ENCODE measurements at places on chromosomes 12 and 14. TPM values are rescaled to one million over a fixed set of nuclear protein-coding genes. Genes with fewer than 3 reads are reported as not detected.
A peak's percentile ranks its signal among the peaks of the same experiment; 100 is the strongest.

The CSAD gene
- total RNA-seq: 73.9 TPM

The CLMN gene
- 68.0 TPM for total RNA-seq

The TEX52 gene
- 4.7 TPM for total RNA-seq

- H3K4me1 ChIP-seq: no peaks in the 10 kb centered on the region
- H3K27ac ChIP-seq: no peak overlapping the region
- DNase-seq: no peak
- H3K4me3 ChIP-seq: no peak overlapping the region
- no peaks in the 10 kb centered on the region for H3K36me3 ChIP-seq
- H3K27me3 ChIP-seq: no peaks in the 10 kb centered on the region
Observed at GRCh38 chr14:62429683-62430082, 615.6 kb downstream of the KCNH5 start.

- no peak overlapping the region for H3K4me3 ChIP-seq
- no peaks in the 10 kb centered on the region for H3K27me3 ChIP-seq
- no peak overlapping the region for H3K27ac ChIP-seq
Observed at GRCh38 chr12:128752386-128752785, 71.4 kb downstream of the SLC15A4 start.

- H3K4me1 ChIP-seq: no peaks in the 10 kb centered on the region
- no peak overlapping the region for H3K4me3 ChIP-seq
- H3K36me3 ChIP-seq: no peaks in the 10 kb centered on the region
- no peak for DNase-seq
- no peak overlapping the region for H3K27ac ChIP-seq
- no peaks in the 10 kb centered on the region for H3K27me3 ChIP-seq
Observed at GRCh38 chr14:39339003-39339402, 93.2 kb downstream of the FBXO33 start.

DNA sequence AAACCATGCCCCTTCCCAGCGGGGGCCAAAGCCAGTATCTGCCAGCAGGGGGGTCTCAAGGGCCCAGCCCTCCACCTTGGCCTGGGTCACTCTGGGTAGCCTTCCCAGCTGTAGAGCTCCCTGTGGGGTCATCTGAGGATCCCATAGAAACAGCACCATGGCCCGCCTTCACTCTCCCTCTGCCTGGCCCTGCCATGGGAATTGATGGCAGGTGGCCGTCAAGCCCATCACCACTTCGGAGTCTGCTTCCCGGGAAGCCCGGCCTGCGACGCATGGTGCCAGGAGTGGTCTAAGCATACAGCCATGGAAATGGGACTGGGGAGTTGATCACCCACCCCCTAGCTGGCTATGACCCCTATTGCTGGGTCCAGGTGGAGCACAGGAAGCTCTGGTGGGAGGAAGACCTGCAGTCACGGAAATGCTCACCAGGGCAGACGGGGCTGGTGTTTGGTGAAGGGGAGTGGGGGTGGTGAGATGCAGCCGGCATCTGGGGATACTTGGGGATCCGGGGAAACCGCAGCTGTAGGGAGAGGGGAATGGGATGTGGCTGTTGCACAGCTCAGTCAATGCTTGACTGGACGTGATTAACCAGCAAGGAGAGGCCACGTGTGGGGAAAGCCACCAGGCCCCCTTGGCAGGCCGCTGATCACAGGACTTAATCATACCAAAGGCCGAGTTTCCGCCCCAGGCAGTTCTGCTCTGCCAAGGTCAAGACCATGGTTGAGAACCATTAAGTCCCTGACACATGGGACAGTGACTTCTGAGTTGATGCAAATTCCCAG, 52.2 kb upstream of the DIO3 start:
- peaks cover 7% of the 10 kb centered on the region for H3K4me1 ChIP-seq
- H3K27ac ChIP-seq: no peak overlapping the region
- no peak overlapping the region for H3K4me3 ChIP-seq
- no peak for DNase-seq

DNA sequence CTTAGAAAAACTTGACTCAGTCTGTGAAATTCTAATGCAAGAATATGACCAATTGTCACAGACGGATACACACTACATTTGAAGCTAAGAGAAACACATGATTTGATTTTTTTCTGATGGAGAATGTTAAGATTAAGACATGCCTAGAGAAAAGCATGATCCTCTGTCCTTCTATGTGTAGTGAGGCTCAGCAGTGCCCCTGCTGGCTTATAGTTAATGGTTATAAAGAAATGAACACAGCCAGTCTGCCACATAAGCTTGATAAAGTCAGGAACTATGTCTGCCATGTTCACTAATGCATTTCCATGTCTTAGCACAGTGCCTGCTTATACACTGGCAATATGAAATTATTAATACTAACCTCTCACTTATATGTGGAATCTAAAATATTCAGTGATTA, 168.1 kb upstream of the DAAM1 start:
- no peak overlapping the region for H3K4me3 ChIP-seq
- no peaks in the 10 kb centered on the region for H3K27me3 ChIP-seq
- no peak overlapping the region for H3K27ac ChIP-seq
- no peaks in the 10 kb centered on the region for H3K36me3 ChIP-seq
- no peaks in the 10 kb centered on the region for H3K4me1 ChIP-seq

DNA sequence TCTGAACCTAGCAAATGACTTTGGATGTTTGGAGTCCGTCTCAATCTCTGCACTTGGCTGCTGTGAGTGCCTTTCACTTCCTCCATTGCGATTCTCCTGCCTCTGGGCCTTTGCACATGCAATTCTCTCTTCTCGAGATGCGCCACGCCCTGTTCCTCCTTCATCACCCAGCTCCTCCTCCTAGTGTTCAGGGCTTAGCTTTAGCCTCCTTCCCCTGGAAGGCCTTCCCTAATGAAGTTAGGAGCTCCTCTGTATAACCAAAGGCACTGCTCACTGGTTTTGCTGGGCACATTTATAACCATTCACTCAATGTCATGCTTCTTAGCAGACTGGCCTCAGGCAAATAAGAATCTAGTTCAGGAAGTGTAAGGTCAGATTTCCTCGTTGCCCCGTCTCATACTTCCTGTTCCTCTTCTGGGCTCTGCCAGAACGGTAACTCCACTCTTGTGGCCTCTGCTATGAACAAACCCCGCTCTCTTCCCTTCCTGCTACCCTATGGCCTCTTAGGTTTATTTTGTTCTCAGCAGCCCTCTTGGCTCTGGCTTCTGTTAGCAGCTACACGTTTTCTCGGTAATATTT, 171.4 kb downstream of the CRADD start:
- H3K4me3 ChIP-seq: no peak overlapping the region
- DNase-seq: no peak
- H3K4me1 ChIP-seq: no peaks in the 10 kb centered on the region
- H3K36me3 ChIP-seq: no peaks in the 10 kb centered on the region
- no peaks in the 10 kb centered on the region for H3K27me3 ChIP-seq
- no peak overlapping the region for H3K27ac ChIP-seq

- DNase-seq: peak; percentile 22
- peak overlapping the region; percentile 98 for H3K4me3 ChIP-seq
- H3K36me3 ChIP-seq: no peaks in the 10 kb centered on the region
- no peaks in the 10 kb centered on the region for H3K27me3 ChIP-seq
- peak overlapping the region; percentile 100 for H3K27ac ChIP-seq
- H3K4me1 ChIP-seq: peaks cover 29% of the 10 kb centered on the region
Observed at GRCh38 chr14:96501217-96501739, 904 bp upstream of the PAPOLA start.

GRCh38 chr12:18387706-18388105, 126.4 kb downstream of the PIK3C2G start:
- H3K27me3 ChIP-seq: no peaks in the 10 kb centered on the region
- no peaks in the 10 kb centered on the region for H3K36me3 ChIP-seq
- H3K4me3 ChIP-seq: no peak overlapping the region
- no peaks in the 10 kb centered on the region for H3K4me1 ChIP-seq

- H3K27ac ChIP-seq: no peak overlapping the region
- H3K4me1 ChIP-seq: no peaks in the 10 kb centered on the region
- H3K4me3 ChIP-seq: no peak overlapping the region
- H3K36me3 ChIP-seq: no peaks in the 10 kb centered on the region
Observed at GRCh38 chr12:77938301-77938700, 107.6 kb downstream of the NAV3 start.

DNA sequence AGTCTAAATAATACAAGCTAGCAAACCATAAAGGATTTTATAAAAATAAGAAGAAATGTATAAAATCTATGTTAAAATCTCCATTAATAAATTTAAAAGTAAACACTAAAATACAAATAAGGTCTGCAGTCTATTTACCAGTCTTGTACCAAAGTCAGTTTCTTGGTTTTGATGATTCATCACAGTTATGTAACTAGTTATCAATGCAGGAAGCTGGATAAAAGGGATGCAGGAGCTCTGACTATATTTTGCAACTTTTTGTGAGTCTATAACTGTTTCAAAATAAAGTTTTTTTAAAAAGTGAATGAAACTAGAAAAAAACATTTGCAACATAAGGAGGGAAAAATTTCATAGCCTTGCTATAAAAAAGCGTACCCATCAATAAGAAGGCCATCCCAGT, 151.5 kb downstream of the DERA start:
- no peak overlapping the region for H3K4me3 ChIP-seq
- H3K36me3 ChIP-seq: no peaks in the 10 kb centered on the region
- no peaks in the 10 kb centered on the region for H3K27me3 ChIP-seq
- DNase-seq: no peak
- H3K4me1 ChIP-seq: no peaks in the 10 kb centered on the region

GRCh38 chr12:80187660-80188090, 88.3 kb downstream of the OTOGL start:
- H3K27ac ChIP-seq: peak overlapping the region; percentile 92
- no peaks in the 10 kb centered on the region for H3K27me3 ChIP-seq
- H3K4me3 ChIP-seq: no peak overlapping the region
- H3K4me1 ChIP-seq: peaks cover 10% of the 10 kb centered on the region
- no peaks in the 10 kb centered on the region for H3K36me3 ChIP-seq

GRCh38 chr12:93514853-93515252, 47.5 kb downstream of the MRPL42 start:
- H3K27ac ChIP-seq: no peak overlapping the region
- DNase-seq: no peak
- no peaks in the 10 kb centered on the region for H3K4me1 ChIP-seq
- no peaks in the 10 kb centered on the region for H3K27me3 ChIP-seq

DNA sequence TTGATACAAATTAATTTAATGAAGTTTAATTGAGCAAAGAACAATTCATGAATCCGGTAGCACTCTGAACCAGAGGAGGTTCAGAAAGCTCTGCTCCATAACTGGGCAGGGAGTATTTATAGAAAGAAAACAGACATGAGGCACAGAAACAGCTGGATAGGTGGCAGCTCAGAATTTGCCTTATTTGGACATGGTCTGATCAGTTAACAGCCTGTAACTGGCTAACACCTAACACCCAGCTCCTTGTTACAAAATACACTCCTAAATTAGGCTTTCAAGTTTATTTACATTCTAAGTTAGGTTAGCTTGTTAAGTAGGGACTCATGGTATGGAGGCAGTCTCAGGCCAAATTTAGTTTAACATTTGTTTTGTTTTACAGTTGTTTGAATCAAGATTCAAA, 67.8 kb upstream of the TMCC3 start:
- no peak overlapping the region for H3K4me3 ChIP-seq
- DNase-seq: no peak
- H3K27ac ChIP-seq: no peak overlapping the region

DNA sequence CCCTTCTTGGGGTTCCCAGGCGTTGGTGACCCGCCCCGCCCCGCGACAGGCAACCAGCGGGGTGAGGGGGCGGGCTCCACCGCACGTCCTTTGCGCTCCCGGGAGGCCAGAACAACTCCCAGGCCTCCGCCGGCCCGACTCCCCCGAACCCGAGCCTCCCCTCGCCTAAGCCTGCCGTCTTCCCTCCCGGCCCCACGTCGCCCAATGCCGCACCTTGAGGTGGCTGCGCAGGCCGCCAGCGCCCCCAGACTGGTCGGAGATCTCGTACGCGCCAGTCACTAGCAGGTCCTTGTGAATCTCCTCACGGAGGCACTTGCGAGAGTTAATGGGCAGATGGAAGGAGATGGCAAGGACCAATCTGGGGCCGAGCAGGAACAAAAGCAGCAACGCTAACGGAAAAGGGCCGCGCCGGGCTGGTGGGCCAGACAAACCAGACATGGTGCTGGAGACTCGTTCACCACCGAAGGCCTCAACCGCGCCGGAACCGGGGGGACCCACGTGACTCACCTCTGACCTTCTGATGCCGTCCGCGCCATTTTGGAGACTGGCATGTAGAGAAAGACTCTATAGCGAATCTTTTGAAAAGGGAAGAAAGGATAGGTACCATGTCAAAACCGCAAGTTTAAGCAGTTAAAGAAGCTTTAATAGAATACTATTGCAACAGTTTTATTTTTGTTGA, at the start of gene TMED10:
TSS of gene TMED10 (minus strand) at position 471 of the 679 bp plus-strand sequence. CDS start at position 438, 33 bp downstream.
- H3K27ac ChIP-seq: peak within 1 kb of the TSS; percentile 86
- H3K4me3 ChIP-seq: peak within 1 kb of the TSS; percentile 93
- peak; percentile 93 for DNase-seq
- no peaks in the 10 kb centered on the region for H3K27me3 ChIP-seq

GRCh38 chr14:102511538-102511937, 2.0 kb upstream of the ANKRD9 start:
- no peak overlapping the region for H3K4me3 ChIP-seq
- no peak overlapping the region for H3K27ac ChIP-seq
- H3K36me3 ChIP-seq: no peaks in the 10 kb centered on the region
- no peak for DNase-seq

DNA sequence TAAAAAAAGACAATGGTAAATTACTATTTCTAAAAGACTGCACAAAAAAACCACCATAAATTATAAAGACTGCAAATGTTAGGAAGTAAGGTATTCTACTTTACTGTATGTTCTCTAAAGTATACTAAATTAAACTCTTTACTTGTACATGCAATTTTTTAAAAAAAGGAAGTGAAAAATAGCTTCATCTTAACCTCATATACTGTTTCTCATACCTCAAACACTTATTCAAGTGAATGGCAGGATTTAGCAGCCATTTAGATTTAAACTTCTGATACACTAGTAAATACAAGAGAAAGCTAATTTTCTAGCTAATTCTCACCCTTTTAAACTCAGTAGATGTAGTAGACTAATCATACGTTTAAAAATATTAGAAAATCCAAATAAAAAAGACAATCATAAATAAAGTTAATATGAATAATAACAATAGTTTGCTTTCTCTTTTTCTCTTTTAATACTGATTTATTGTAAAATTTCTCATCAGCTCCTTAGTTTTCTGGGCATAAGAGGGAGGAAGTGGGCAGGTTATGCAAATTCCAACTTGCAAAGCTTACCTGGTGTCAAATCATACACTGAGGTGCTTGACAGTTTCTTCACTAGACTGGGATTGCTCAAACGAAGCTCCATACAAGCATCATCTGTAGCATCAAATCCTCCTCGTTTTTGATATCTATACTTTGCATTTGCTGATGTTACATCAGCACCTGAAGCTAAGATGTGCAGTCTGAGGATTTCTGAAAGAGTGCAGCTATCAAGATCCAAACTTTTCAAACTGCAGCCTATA, 71.0 kb upstream of the CFL2 start:
- H3K27me3 ChIP-seq: no peaks in the 10 kb centered on the region
- H3K4me1 ChIP-seq: no peaks in the 10 kb centered on the region
- no peak overlapping the region for H3K4me3 ChIP-seq
- no peak for DNase-seq
- no peaks in the 10 kb centered on the region for H3K36me3 ChIP-seq

GRCh38 chr14:92967346-92967926, 44.5 kb downstream of the CHGA start:
- H3K36me3 ChIP-seq: no peaks in the 10 kb centered on the region
- H3K27ac ChIP-seq: no peak overlapping the region

- H3K27me3 ChIP-seq: no peaks in the 10 kb centered on the region
Observed at GRCh38 chr12:27048822-27049752, 26.7 kb downstream of the MED21 start.

GRCh38 chr12:68462803-68463202, 130.6 kb upstream of the MDM1 start:
- no peak overlapping the region for H3K27ac ChIP-seq
- H3K36me3 ChIP-seq: no peaks in the 10 kb centered on the region
- no peaks in the 10 kb centered on the region for H3K4me1 ChIP-seq
- H3K4me3 ChIP-seq: no peak overlapping the region
- DNase-seq: no peak
- H3K27me3 ChIP-seq: no peaks in the 10 kb centered on the region

- no peak overlapping the region for H3K27ac ChIP-seq
- no peaks in the 10 kb centered on the region for H3K4me1 ChIP-seq
- H3K4me3 ChIP-seq: no peak overlapping the region
- no peak for DNase-seq
- no peaks in the 10 kb centered on the region for H3K36me3 ChIP-seq
Observed at GRCh38 chr12:42445891-42446290, 119.9 kb downstream of the PPHLN1 start.

Measured in testis (tissue), 5 donors.